AG04449 (cell line): ENCODE measurements at places on chromosomes 5 and 9.

GRCh38 chr9:83620841-83621636, 1.9 kb upstream of the IDNK start:
- DNase-seq, result no peak

DNA sequence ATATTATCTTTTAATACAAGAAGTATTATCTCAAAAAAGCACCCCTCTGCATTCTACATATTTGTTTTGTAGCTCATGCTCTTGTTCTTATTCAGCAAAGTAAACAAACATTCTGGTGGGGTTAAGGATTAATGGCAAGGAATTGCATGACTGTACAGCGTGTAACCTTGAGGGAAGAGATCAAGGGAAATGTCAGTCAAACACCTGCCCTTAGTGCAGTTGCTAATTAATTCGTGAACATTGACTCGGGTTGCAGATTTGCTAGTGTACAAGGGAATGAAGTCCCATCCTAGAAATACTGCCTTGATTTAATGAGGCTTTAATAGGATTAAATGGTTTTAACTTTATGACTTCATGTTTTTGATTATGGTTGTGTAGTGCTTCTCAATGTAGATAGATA, 1758.1 kb downstream of the MAT2B start:
- no peak for DNase-seq

DNA sequence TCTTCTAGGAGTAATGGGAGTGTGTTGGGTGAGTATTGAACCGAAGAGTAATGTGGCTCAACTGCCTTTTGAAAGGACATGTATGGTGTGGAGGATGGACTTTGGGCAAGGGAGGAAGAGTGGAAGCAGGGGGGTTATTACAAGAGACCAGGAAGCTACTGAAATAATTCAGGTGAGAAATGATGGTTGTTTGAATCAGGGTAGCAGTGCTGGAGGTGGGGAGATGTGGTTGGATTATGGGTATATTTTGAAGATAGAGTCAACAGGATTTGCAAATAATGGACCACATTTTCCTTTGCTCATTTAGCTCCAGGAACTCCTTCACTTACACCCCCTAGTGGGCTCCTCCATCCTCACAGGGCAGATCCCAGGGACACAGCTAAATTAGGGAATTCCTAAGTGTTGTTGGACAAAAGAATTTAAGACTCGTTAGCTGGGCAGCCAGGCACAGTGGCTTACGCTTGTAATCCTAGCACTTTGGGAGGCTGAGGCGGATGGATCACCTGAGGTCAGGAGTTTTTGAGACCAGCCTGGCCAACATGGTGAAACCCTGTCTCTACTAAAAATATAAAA, 1.2 kb upstream of the SLC4A9 start:
- DNase-seq, result no peak

DNA sequence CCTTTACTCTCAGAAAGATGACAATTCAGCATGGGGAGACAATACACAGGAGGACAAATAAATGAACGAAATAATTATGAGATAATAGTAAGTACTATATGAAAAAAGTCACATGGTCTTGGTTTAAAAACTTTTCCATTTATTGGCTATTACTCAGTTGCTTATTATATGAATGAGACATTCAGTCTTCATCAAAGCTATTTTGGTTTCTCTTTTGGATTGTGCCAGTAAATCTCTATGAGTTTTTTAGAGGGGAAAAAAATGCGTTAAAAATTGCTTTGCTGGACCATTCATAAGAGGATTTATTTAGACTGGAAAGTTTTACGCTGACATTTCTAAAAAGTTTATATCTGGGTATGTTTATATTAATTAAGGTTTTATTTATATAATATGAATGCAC, 137.7 kb downstream of the AOPEP start:
- no peak for DNase-seq

GRCh38 chr9:90799271-90799852, 2.3 kb upstream of the SYK start:
- DNase-seq, result no peak
